ENCODE measurements at places on chromosomes 1 and 21. TPM values are rescaled to one million over a fixed set of nuclear protein-coding genes. Genes with fewer than 3 reads are reported as not detected.
A peak's percentile ranks its signal among the peaks of the same experiment; 100 is the strongest.

The TP73 gene
- total RNA-seq, result 8.1 TPM

The LDLRAD1 gene
- not detected for total RNA-seq

The AMY2A gene
- not detected for total RNA-seq

The PSRC1 gene
- 5.4 TPM for total RNA-seq

The CHRM3 gene
- 1.2 TPM for total RNA-seq

The CYP4A22 gene
- not detected for total RNA-seq

The AHDC1 gene
- total RNA-seq, result 62.4 TPM

- no peaks in the 10 kb centered on the region for H3K4me1 ChIP-seq
- H3K27me3 ChIP-seq, result no peaks in the 10 kb centered on the region
- H3K27ac ChIP-seq, result no peak overlapping the region
- no peak overlapping the region for H3K4me3 ChIP-seq
- no peaks in the 10 kb centered on the region for H3K36me3 ChIP-seq
These were observed 169.0 kb downstream of the RYR2 start for GRCh38 chr1:237211031-237211430.

DNA sequence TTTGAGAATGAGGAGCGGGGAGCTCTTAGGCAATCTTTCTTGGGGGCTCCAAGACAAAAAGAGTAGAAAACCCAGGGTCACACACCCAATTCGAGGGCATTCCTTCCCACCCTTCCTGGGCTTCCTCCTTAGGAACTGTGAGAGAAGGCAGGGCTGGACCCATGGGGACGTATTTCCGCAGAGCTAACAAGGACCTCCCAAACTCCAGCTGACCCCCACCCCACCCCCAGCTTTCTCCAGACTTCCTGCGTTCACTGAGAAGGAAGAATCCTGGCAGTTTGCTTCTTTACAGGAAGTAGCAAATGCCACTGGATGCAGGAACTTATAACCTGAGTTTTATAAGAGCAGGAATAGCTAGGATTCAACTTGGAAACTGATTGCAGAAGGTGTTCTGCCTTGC is 2.7 kb upstream of the LHX9 start:
- H3K4me1 ChIP-seq, result peaks cover 79% of the 10 kb centered on the region
- H3K4me3 ChIP-seq, result no peak overlapping the region
- H3K27ac ChIP-seq, result no peak overlapping the region
- H3K36me3 ChIP-seq, result no peaks in the 10 kb centered on the region
- no peak for DNase-seq
- peaks cover 23% of the 10 kb centered on the region for H3K27me3 ChIP-seq

GRCh38 chr1:20400341-20401177 is 85.5 kb downstream of the CAMK2N1 start:
- no peaks in the 10 kb centered on the region for H3K4me1 ChIP-seq
- DNase-seq, result no peak
- no peaks in the 10 kb centered on the region for H3K27me3 ChIP-seq
- H3K36me3 ChIP-seq, result no peaks in the 10 kb centered on the region

DNA sequence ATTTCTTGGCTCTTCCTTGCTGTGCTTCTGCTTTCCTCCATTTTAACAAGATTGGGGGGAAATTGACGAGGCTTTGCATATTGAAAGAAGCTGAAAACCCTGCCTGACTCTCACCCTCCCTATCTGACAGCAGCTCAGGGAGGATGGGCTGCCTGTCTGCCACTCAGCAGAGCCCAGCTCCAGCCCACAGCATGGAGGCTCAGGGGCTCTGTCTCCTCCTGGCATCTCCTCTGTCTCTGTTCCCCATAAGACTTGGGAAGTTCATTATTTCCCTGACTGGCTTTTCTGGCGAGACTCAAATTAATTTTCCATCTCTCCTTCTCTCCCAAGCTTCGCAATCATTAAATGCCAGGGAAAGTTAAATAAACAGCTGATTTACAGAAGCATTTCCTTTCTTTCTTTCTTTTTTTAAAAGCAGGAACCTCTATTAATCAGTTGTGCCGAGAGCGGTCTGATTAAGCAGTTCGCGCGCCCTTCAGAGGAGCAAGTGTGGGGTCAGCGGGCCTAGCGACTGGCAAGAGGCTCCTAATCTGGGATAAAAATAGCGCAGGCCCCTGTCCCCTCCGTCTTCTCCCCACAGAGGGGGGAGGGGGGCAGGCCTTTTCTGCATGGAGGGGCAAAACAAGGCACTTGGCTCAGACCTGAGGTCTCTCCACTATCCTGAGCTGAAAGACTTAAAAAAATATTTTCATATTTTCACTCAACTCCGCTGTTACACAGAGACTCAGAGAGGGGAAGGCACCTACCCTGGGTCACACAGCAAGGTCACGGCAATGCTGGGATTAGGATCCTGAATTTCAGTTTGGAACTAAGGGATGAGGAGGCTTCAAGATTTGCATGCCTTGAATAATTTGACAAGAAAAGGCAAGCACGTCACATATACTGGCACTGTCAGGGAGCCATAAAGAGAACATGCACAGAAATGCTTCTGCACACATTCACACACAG is 170.4 kb downstream of the ACTL8 start:
- H3K4me3 ChIP-seq, result no peak overlapping the region
- H3K4me1 ChIP-seq, result no peaks in the 10 kb centered on the region
- no peaks in the 10 kb centered on the region for H3K27me3 ChIP-seq
- H3K27ac ChIP-seq, result no peak overlapping the region
- no peaks in the 10 kb centered on the region for H3K36me3 ChIP-seq

GRCh38 chr1:33943978-33944377 is 80.1 kb downstream of the HMGB4 start:
- H3K36me3 ChIP-seq, result no peaks in the 10 kb centered on the region
- no peaks in the 10 kb centered on the region for H3K27me3 ChIP-seq
- H3K4me3 ChIP-seq, result no peak overlapping the region
- H3K4me1 ChIP-seq, result no peaks in the 10 kb centered on the region

DNA sequence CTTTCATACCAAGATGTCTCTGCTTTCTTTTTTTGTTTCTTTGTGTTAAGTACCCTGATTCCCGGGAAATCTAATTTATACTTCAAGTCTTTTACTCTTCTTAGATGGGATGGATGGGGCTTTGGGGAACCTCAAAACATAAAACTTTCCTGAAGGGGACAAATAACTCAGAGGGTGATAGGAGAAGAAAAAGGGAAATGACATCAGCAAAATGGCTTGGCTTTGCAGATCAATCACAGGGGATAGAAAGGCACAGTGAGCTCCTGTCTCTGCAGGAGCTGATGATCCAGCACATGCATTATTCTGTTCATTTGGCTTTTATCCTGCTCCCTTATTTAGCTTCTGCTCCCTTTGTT is 1.4 kb upstream of the CA14 start:
- no peaks in the 10 kb centered on the region for H3K36me3 ChIP-seq
- no peak for DNase-seq
- no peaks in the 10 kb centered on the region for H3K27me3 ChIP-seq
- peak overlapping the region; percentile 12 for H3K4me3 ChIP-seq
- peaks cover 23% of the 10 kb centered on the region for H3K4me1 ChIP-seq

GRCh38 chr1:56897150-56898004 is 42.8 kb downstream of the C8A start:
- no peaks in the 10 kb centered on the region for H3K27me3 ChIP-seq
- no peaks in the 10 kb centered on the region for H3K36me3 ChIP-seq
- H3K4me3 ChIP-seq, result no peak overlapping the region
- no peak overlapping the region for H3K27ac ChIP-seq

DNA sequence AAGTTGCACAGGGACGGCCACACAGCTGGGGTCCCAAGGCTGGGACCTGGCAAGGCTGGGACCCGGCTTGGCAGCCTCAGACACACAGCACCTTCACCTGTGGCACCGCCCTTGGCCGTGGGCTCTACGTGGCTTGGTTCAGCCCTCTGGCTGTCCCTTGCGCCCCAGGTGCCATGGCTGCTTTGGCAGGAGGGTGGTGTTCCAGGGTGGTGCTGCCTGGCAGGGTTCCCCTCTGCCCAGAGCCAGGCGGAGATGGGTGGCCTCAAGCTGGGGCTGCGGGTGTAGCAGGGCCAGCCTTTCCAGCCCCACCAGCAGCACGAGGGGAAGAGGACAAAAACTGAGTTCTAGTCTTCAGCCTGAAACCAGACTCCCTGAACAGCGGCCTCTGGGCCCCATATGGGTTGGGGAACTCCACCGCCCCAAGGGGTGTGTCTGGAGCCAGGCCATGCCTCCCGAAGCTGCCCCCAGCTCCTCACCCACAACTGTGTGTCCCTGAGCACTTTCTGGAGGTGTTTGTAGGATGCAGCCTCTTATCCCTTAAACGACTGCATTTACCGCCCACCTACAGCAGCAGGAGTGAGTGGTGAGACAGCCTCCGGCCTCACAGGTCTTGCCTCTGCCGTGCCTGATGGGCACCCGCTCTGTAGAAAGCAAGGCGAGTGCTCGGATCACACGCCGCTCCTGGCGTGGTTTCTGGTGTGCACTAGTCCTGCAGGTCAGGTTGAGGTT is 92.3 kb downstream of the PDE9A start:
- H3K4me1 ChIP-seq, result no peaks in the 10 kb centered on the region
- H3K27me3 ChIP-seq, result no peaks in the 10 kb centered on the region
- H3K27ac ChIP-seq, result no peak overlapping the region
- no peak overlapping the region for H3K4me3 ChIP-seq
- H3K36me3 ChIP-seq, result no peaks in the 10 kb centered on the region
